ENCODE measurements at places on chromosomes 2 and 18. TPM values are rescaled to one million over a fixed set of nuclear protein-coding genes. Genes with fewer than 3 reads are reported as not detected.

GRCh38 chr2:15760232-15760910 is 168.7 kb downstream of the DDX1 start:
- no peak for DNase-seq

Gene ACVR2A
- total RNA-seq, result 2.8 TPM

DNA sequence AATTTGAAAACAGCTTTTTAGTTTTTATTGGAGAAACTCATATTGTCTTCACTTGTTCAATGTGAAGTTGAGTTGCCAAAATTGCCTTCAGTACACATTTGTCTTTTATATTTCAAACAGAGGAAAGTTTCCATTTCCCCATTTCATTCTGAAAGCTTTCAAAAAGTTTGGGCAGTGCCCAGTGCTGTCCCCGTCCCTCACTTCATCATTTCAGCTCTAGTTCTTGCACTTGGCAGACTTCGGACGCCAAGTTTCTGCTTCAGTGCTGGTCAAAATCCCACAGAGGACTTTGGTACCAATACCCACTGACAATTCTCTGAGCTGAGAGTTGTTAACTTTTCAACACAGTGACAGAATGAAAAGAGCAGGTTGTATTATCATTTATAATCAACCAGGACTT is 43.4 kb upstream of the AQP4 start:
- DNase-seq, result no peak

DNA sequence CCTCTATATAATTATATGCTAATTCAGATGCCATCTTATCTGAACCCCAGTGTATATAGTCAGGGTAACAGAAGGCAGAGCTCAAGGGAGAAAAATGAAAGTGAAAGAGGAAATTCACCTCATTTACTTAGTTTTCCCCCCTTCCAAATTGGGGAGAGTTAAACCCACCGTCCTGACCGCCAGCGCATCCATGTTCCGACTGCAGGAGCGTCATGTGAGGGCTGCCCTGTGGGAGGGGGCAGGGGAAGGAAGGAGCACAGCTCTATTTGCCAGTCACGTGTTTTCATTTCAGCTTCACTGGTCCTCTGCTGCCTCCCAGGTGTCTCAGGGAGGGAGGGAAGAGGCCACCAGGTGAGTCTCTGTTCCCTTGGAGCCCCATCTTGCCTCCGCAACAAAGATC is 13.2 kb downstream of the CNNM4 start:
- no peak for DNase-seq

GRCh38 chr2:206305523-206306245 is 31.2 kb downstream of the ZDBF2 start:
- no peak for DNase-seq

DNA sequence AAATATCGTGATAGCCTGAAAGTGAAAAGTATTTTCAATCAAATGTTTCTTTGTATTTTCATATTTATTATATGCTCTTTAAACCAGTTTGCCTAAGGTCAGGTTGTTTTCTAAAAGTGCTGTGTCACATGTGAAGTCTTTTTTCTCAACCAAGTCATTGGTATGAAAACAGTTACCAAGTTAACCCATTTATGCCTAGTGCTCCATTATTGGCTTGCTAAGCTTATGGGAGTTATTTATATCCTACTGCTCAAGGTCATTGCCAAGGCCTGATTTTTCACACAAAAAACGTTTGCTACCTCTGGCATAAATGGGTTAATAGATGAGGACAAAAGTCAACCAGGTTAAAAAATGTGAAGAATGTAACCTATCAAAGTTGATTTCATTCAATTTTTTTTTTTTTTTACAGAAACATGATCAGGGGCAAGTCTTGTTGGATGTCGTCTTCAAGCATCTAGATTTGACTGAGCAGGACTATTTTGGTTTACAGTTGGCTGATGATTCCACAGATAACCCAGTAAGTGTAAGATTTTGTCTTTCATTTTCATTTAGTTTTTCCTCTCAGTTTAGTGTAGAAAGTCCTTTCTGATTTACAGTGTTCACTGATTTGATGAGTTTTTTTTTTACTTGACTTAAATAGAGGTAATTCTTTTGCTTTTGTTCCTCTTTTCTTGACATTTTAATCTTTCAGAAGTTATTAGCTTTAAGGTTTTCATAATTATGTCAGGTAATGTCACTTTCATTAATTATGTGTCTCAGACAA is 102.6 kb downstream of the PTPN4 start:
- no peak for DNase-seq

Gene ASB18
- total RNA-seq, result not detected

Gene CCDC74B
- 0.33 TPM for total RNA-seq

DNA sequence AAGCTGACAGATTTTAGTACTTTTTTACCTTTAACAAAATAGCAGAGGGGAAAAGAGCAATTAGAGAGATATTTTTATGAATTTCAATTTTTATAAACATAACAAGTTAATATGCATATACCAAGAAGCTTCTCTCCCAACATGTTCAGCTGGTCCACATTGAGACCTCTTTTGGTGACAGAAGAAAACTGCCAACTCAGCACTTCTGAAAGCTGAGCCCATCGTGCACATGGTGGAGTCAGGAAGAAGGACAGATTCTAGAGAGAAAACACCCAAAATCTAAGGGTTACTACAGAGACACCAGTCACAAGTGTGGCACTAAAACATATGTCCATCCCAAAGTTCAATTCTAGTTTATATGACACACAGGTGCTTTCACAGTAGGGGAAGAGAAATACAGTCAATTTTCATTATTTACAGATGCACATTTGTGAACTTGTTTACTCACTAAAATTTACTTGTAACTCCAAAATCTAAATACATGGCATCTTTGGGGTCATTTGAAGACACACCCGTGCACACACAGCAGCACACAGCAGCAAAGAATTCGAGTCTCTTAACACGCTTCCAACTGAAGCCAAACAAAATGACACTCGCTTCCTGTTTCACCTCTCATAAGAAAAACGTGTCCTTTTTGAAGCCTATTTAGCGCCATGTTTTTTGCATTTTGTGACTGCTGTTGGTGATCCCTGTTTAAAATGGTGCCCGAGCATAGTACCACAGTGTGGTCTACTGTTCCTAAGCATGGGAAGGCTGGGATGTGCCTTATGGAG is 31.5 kb downstream of the STAT1 start:
- no peak for DNase-seq

DNA sequence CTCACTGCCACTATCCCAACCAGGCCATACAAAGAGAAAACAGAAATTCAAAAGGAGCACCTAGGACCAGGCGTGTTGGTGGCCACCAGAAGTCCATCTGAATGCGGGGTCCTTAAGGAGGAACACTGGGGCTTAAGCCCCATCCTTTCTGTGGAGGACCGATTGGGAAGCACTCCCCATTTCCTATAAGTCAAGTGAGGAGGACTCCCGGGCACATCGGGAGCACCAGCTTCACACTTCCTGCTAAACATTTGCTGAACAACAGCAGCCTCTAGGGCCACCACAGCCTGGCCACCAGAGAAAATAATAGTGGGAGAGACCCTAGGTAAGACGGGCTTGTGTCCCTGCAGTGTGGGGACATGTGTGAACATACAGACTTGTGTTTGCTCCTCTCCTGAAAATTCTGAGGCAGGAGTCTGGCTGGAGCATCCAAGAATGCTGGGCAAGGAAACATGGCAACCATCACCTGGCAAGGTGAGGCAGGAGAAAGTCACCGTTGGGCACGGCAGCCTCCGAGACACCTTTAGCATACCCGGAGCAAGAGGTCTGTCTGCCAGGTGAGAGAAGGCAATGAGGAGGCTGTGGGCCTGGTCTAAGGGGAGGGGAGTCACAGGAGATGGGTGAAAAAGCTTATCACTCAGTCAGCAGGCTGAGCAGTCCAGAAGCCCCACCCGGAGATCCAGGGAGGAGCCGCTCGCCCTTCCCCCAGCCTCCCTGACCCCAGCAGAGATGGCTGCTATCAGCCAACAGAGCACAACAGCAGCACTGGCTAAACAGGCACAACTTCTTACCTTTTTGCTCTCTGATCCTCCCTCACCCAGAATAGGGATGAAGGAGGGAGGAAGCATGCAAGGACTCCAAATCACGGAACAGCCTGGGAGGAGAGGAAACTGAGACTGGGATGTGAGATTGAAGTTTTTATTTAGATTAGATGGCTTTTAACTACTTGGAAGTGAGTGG is 282.3 kb downstream of the EIPR1 start:
- no peak for DNase-seq

Gene HOXD12
- total RNA-seq, result not detected

Gene ABHD3
- 15.2 TPM for total RNA-seq

- DNase-seq, result no peak
Observed at GRCh38 chr2:128621074-128621473, 302.4 kb upstream of the HS6ST1 start.
